ENCODE measurements at places on chromosomes 7 and 10.

- peak; percentile 14 for DNase-seq
Observed at GRCh38 chr10:114970515-114970914, 32.5 kb downstream of the TRUB1 start.

DNA sequence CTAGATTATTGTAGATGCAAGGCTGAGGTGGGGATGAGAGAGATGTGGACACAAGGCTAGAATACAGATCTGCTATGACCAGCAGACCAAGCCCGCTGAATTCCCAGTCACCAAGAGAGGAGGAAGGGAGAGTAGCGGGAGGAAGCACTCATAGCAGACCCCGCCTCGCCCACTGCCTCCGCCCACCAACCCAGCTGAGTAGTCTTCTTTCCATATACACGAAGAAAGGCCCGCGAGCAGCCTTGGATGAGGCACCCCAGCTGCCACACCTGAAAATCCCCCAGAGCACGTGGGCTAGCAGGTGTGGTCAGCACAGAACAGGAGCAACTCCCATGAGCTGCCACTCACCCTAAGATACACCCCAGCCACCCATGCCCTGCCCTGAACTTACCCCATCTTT lies 7.9 kb upstream of the H2BK1 start:
- no peak for DNase-seq

- no peak for DNase-seq
Observed at GRCh38 chr10:44818701-44819127, 92.4 kb upstream of the TMEM72 start.

DNA sequence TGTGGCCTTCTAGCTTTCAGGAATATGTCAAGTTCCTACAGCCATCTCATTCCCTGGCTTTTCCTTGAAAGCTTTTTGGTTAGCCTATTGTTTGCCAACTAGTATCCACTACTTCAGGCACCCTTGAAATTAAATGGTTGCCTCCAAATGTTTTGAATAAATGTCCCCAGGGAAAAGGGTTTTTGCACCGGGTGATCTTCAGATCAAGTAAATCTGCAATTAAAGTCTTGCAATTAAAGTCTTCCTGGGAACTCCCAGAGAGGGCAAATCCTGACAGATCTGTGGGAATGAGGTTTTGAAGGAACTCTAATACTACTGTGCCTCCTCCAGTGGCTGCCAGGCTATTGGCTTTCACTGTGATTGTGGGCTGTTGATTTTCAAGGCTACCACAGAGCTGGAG lies 17.7 kb upstream of the ZNRF2 start:
- no peak for DNase-seq

- DNase-seq: no peak
Observed at GRCh38 chr10:99297033-99297432, 32.1 kb upstream of the CNNM1 start.

GRCh38 chr10:89312973-89313372 lies 11.1 kb downstream of the IFIT2 start:
- DNase-seq: no peak

DNA sequence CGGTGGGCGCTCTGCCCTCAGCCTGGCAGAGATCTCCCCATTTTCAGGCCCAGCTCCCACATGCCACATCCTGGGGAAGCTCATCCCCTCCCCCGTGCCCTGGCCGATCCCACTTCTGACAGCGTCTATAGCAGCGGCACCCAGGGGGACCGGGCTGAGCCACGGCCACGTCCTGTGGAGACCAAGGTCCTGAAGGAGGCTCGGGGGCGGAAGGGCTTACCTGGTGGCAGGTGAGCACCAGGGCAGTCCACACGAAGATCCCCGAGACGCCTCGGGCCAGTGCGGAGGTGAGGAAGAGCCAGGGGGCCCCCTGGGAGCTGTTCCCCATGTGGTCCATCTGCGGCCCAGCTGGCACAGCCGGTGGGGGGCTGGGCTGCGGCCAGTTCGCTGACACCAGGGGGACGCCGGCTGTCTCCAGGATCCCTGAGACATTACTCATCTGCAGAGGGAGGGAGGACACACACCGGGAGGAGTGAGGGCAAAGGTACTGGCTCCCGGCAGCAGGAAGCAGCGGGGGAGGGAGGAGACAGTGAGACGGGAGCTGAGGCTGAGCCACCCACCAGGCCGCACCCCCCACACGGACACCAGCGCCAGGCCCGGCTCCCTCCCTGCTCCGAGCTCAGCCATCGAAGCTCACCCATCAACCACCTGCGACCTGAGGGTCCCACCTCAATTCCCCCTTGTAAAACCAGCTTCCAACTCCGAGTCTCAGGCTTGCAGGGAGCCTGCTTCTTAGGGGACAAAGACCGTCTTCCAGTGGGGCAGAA lies 776 bp downstream of the TMEM184A start:
- DNase-seq: no peak

DNA sequence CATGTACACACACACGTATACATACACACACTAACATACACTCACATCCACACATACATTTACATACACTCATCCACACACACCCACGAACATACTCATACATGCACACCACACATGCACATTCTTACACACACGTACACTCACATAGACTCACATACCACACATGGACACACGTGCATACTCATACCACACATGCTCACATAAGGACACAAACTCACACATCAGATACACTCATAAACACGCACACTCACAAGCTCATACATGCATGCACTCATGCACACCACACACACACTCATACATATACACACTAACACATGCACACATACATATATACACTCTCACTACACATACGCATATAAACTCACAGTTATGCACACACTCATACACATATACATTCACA lies 1.2 kb upstream of the CALN1 start:
- no peak for DNase-seq

DNA sequence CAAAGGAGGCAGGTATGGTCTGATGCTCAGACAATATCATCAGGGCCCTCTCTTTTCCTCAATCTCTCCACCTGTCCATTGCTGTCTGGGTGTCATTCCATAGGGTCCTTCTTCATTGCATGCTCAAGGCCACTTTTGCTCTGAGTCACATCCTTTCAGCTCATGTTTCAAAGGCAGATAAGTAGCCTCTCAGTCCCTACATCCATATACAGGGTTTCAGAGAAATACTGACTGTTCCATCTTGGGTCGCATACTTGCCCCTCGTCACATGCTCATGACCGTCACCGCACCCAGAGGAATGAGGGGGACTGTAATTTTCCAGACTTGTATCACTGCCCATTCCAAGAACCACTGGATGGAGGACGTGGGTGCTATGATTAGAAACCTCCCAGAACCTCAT lies 93.4 kb downstream of the FAM107B start:
- DNase-seq: no peak

DNA sequence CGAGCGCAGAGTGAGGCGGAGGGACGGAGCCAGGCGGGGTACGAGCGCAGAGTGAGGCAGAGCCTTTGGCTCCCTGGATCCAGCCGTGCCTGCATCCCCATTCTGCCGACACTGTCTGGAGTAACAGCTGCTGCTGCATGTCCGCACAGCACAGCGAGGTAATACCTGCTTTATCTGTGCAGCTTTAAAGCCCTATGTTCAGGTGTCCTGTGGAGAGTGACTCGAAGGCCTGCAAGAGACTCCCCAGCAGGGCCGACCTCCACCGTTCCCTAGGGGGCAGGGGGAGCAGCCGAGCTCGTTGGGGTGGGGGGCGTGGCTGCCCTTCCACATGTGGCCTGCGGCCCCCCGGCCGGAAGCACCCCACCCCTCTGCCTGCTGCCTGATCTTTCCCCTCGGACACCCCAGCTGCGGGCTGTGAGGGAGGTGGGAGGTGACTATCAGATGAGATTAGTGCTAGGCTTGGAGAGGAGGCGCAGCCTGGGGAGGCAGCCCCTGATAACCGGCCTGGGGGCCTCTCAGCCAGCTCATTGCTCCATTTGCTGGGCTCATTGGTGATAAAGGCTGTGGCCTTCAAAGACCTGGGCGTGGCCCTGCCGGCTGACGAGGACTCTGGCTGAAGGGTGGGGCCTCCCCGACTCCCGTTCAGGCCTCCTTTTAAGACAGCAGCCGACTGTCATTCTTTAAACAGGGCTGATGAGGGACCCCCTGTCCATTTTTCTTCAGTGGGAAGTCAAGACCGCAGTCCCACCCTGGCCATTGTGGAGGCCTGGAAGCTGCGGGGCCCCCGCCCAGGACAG lies 8.0 kb downstream of the VENTX start:
- no peak for DNase-seq

- no peak for DNase-seq
Observed at GRCh38 chr10:22629126-22629525, 85.3 kb downstream of the PIP4K2A start.

GRCh38 chr7:4527988-4528636 lies 154.0 kb upstream of the FOXK1 start:
- no peak for DNase-seq

DNA sequence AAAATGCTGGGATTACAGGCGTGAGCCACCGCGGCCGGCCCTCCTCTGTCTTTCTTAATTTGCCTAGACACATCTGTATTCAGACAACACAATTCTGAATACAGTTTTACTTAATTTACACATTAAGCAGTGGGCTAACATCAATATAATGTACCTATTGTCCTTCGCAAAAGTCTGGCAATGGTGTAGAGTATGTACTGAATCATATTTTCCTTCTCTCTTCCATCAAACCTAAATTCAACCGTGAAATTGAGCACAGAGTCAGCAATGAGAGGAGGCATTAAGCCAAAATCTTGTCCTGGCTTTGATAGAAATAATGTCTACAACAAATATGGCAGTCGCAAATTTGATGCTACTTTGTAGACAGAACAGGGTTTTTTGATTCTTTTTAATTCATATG lies 30.4 kb downstream of the FZD9 start:
- DNase-seq: no peak

DNA sequence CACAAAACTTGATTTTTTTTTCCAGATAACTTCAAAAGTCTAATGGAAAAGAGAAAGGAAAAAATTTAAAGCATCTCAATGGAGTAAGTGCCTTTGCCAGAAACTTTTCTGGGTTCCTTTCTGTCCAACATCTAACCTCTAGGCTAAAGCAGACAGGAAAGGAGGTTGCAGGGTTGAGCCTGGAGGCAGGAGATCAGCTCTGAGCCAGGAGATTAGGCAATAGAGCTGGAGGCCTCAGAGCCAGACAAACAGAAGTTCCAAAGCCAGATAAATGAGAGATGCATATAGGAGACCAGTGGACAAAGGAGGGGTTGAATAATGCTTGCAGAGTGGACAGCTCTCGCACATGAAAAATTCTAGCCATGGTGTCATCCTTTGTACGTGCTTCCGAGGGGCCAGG lies 42.9 kb downstream of the CHN2 start:
- no peak for DNase-seq

DNA sequence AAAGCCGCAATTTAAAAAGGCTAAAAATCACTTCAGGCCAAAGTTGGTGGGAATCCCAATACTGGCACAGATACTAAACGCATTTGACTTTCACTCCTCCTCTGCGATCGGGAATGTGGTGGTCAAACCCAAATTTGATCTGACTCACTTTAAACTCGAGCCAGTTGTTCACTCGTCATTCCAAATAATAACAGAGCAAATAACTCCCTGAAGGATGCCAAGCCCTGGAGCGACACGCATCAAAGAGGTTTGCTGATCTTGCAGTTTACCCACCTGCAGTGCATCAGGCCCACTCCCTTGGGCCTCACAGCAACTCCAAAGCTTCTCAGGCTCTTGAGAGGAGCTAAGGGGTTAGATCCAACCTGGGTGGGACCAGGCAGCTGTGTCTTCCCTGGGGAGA lies 12.2 kb downstream of the PTN start:
- no peak for DNase-seq

DNA sequence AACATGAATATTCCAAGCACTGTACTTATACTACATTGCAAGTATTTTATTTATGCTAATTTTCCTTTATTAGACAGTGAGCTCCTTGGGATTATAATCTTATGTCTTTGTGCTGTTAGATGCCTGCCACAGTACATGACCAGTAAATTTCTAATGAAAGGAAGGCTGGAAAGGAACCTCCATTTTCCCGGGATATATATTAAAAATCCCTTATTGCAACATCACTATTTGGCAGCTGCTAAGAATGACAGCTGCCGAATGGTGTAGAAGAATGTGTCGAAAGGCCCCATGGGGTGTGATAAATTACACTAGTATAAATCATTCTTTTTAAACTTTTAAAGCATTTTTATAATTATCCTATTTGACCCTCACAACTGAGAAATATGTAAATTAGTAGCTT lies 59.1 kb downstream of the TFAM start:
- DNase-seq: no peak

- no peak for DNase-seq
Observed at GRCh38 chr10:3236644-3237404, 64.2 kb upstream of the PITRM1 start.

GRCh38 chr10:49478819-49479218 lies 60.1 kb downstream of the ERCC6 start:
- DNase-seq: no peak

- no peak for DNase-seq
Observed at GRCh38 chr7:54080971-54081370, 461.2 kb upstream of the VSTM2A start.

GRCh38 chr10:25300073-25300472 lies 125.3 kb downstream of the GPR158 start:
- DNase-seq: no peak

DNA sequence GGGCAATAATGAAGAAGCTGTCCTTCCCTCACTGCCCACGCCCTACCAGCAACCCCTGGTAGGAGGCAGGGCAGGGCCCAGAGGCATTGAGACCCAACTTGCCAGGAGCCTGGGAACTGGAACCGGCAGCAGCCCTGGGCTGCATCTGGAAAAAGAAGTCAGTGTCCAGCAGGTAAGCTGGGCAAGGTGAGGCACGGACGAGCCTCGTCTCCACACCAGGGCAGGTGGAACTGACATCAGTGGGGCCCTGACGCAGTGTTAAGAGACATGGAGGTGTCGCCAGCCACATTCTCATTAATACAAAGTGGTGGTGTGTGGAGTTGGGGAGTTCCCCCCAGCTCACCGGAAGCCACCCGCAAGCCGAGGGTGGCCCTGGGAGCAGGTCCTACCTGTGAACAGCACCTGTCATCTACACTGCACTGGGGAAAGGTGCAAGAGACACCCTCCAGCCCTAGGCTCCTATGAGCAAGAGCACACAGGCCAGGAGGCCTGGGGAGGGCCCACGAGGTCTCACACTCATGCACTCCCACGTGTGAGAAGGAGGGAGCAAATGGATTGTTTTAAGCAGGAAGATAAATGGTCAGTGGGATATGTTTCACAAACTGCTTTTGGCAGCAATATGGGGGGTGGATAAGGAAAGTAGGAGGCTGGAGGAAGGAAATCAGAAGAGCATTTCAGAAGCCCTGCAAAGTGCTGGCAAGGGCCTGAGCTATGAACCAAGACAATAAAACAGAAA lies 53.6 kb downstream of the COBL start:
- no peak for DNase-seq

DNA sequence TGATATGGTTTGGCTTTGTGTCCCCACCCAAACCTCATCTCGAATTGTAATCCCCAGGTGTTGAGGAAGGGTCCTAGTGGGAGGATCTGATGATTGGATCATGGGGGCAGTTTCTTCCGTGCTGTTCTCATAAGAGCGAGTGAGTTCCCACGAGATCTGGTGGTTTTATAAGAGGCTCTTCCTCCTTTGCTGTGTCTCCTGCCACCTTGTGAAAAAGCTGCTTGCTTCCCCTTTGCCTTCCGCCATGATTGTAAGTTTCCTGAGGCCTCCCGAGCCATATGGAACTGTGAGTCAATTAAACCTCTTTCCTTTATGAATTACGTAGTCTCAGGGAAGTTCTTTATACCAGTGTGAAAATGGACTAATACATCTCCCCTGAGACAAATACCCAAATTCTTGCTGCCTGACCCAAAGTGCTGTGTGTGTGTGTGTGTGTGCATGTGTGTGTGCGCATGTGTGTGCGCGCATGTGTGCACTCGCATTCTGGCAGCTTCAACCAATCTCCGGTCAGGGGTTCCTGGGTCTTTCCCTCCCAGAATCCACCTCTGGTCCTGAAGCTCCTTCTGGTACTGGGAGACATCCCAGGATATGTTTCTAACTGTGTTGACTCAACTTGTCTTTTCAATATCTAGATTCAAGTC lies 98.1 kb upstream of the LRRC4 start:
- no peak for DNase-seq
